ENCODE measurements at places on chromosomes 5 and 9.

DNA sequence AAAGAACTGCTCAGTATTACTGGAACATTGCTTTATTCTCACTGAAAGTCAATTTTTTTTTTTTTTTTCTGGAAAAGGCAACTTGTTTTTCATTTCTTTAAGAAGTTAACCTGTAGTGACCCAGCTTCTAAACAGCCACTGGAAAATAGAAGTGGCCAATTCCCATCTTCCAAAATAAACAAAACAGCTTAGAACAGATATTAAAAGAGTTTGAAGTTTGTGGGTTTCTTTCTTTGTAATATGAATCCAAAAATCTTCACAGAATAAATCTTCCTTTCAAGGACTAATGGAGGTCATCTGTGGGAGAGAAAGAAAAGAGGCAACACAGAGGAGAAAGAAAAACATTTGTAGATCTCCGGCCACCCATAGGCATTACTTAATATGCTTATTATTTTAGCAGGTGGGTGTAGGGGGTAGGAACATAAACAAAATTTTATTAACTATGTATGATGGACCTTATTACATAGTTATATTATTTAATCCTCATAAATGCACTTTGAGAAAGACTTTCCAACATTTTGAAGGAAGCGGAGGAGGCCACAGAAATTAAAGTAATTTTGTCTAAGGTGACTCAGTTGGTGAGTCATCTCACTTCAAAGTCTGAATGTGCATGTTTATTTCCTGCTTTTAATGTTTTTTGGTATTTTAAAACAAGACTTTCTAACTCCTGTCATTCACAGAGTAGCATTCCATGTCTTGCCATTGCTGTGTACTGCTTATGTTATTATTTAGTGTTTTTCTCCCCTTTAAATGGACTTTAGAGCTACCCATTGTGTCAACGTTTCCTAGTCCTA lies 1791.8 kb upstream of the WWC1 start:
- DNase-seq, result no peak

- DNase-seq, result no peak
Observed at GRCh38 chr9:116154334-116154975, 864 bp downstream of the PAPPA start.

DNA sequence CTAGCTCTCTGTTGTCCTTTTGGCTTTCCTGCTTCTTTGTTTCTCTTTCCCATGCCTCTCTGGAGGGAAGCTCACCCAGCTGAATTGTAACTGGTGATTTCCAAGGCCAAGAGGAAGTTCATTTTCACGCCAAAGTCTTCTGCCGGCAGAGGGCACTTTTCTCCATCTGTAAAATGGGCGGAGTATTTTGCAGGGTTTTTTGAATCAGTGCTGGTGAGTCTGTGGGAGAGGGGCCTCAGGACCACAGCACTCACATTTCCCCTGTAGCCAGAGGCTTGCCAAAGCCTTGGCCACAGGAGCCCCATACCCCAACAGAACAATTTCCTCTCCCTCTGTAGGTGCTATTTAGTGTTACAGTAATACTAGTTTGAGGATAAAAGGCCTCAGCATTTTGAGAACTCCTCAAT lies 42.3 kb upstream of the MATR3 start:
- peak; percentile 52 for DNase-seq

- DNase-seq, result no peak
Observed at GRCh38 chr9:78316166-78316892, 19.4 kb downstream of the PSAT1 start.

- DNase-seq, result no peak
Observed at GRCh38 chr5:150511578-150512367, 3.8 kb downstream of the NDST1 start.

DNA sequence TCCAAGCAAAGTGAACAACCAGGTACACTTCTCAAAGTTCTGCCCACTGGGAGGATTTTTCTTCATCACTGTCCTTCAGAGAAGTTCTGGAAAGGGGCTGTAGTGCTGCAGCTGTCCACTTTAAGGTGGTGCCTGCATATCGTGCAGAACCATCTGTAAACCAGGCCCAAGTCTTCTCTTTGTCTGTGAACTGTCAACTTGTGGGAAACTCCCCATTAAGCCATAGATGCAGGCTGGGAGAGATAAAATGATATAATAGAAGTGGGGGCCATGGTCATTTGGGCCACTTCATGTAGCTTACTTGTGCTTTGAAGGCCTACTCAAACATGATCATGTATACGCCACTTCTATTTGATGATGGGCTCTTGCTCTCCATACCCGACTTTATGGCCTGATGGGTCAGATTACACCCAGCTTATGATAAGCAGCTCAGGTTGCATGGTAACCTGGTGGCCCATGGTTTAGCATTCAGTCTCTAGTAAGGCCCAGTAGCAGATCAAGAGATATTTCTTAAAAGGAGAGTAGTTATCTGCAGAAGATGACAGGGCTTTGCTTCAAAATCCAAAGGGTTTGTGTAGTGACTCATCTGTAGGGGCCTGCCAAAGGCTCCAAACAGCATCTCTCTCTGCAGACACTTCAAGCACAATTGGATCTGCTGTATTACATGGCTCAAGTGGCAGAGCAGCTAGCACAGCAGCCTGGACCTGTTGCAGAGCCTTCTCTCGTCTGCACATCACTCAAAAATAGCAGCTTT lies 15.7 kb upstream of the BTF3 start:
- DNase-seq, result no peak

GRCh38 chr5:139893873-139894272 lies 98.3 kb downstream of the PSD2 start:
- no peak for DNase-seq

Data from inflammatory macrophage treated with lipopolysaccharide for 1 hour (primary cell).